Activated CD4-positive, alpha-beta T cell treated with anti-CD3 and anti-CD28 coated beads, Interleukin-2, Interleukin-4, amounts not matched to agents 100 ng/mL and 50 ng/mL, durations not matched to agents 16 hours and 8 hours (primary cell): ENCODE measurements at places on chromosomes 3 and 15.

DNA sequence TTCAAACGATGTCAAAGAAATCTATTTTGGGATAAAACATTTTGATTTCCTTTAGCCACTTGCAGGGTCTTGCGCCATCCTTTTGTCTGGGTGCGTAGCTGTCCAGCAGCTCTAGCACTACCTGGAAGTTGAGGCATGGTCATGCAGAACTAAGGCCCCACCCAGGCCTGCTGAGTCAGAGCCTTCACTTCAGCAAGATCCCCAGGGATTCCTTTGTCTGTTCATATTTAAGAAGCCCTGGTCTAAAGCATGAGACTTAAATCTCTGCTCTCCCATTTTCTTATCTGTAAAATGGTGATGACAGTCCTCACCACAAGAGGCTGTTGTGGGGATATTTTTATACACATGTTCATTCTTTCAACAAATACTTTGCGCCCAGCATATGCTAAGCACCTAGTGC, 99.0 kb upstream of the CTDSPL start:
- DNase-seq = no peak

GRCh38 chr3:115523458-115523857, 99.9 kb upstream of the GAP43 start:
- DNase-seq = no peak

GRCh38 chr3:57512166-57512565, 32.0 kb downstream of the DNAH12 start:
- DNase-seq = no peak

DNA sequence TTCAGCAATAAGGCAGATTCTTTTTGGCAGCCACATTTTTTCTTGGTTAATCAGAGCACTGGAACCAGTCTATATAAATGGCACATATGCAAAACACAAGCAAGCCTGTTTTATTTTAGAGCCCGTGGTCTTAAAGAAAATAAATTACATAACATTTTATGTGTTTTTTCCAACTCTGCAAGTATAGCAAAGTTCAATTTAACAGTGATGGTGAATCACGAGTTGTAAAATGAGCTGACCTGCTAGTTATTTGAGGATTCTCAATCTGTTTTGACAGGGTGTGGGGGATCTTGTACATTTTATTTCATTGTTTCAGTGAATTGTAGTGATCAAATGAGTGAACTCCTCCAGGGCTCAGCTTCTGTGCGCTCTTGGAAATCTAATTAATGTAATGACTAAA, 2.7 kb downstream of the ARHGEF26 start:
- DNase-seq = no peak

- no peak for DNase-seq
Measured at GRCh38 chr3:30289766-30290165, 316.6 kb upstream of the TGFBR2 start.

DNA sequence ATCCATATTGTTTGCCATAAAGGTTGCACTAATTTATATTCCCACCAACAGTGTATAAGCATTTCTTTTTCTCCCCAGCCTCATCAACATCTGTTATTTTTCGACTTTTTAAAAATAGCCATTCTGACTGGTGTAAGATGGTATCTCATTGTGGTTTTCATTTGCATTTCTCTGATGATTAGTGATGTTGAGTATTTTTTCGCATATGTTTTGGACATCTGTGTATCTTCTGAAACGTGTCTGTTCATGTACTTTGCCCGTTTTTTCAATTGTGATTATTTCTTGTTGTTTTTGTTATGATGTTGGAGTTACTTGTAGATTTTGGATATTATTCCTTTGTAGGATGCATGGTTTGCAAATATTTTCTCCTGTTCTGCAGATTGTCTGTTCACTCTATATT, 46.5 kb downstream of the TP63 start:
- no peak for DNase-seq

- no peak for DNase-seq
Measured at GRCh38 chr3:192229866-192230265, 497.5 kb downstream of the FGF12 start.

- no peak for DNase-seq
Measured at GRCh38 chr3:156460206-156460611, 94.7 kb downstream of the SSR3 start.

GRCh38 chr15:47614360-47615011, 102.8 kb upstream of the SEMA6D start:
- DNase-seq = no peak

- no peak for DNase-seq
Measured at GRCh38 chr15:90115783-90116182, 13.5 kb upstream of the IDH2 start.

- no peak for DNase-seq
Measured at GRCh38 chr3:191795196-191795595, 334.2 kb downstream of the PYDC2 start.

DNA sequence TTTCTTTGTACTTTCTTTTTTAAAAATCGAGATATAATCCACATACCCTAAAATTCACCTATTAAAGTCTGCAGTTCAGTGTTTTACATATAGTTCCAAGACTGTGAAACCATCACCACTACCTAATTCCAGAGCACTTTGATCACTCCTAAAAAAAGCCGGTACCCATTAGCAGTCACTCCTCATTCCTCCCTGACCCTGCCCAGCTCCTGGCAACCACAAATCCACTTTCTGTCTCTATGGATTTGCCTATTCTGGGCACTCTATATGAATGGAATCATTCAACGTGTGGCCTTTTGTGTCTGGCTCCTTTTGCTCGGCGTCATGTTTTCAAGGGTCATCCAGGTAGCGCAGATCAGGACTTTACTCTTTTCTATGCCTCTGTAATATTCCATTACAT, 17.3 kb downstream of the TRPM1 start:
- no peak for DNase-seq

GRCh38 chr3:183591881-183592521, 36.5 kb upstream of the KLHL6 start:
- DNase-seq = peak; percentile 38
